Activated CD4-positive, alpha-beta T cell treated with anti-CD3 and anti-CD28 coated beads, Interleukin-2, amount 50 U/mL, for 16 hours (primary cell): ENCODE measurements at places on chromosomes 16 and 17.

- DNase-seq: no peak
Observed at GRCh38 chr16:87924041-87924810, 12.1 kb downstream of the CA5A start.

DNA sequence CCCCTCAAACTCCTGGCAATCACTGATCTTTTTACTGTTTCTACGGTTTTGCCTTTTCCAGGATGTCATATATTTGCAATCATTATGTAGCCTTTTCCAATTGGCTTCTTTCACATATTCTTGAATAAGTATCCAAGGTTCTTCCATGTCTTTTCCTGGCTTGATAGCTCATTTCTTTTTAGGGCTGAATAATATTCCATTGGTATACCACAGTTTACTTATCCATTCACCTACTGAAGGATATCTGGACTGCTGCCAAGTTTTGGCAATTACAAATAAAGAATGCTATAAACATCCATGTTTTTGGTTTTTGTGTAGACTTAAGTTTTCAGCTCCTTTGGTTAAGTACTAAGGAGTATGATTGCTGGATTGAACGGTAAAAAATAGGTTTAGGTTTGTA, 16.0 kb downstream of the GPATCH8 start:
- no peak for DNase-seq

GRCh38 chr17:77594416-77595209, 363.9 kb upstream of the TNRC6C start:
- DNase-seq: peak; percentile 41

DNA sequence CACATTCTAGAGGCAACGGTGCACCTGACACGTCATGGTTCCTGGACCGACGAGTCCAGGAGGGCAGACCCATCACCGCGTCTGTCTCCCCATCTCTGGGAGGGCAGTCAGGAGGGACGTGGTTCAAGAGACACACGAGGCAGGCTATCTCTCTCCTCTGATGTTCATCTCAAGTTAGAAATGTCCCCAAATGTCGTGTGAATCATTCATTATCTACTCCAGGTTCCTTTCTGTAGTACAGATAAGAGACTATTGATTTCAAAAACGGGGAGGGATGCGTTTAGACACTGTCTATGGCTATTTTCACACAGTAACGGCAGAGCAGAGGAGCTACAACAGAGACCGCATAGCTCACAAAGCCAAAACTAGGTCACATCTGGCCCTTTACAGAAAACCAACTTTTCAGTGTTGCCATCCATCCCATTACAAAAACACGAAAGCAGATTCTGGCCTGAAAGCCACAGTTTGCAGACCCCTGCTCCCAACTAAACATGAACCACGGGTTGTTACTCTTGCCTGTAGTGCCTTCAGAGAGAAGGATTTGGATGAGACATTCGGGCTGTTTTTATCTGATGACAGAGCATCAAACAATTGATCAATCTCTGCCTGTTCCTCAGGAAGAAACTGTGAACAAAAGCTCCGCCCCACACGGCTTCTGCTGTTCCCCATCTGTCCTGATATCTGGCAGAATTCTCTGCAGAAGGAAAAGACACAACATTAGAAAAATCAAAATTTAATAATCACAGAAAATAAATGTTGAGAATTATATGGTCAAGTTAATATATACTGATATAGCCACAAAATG, 6.8 kb downstream of the MEAK7 start:
- DNase-seq: no peak

DNA sequence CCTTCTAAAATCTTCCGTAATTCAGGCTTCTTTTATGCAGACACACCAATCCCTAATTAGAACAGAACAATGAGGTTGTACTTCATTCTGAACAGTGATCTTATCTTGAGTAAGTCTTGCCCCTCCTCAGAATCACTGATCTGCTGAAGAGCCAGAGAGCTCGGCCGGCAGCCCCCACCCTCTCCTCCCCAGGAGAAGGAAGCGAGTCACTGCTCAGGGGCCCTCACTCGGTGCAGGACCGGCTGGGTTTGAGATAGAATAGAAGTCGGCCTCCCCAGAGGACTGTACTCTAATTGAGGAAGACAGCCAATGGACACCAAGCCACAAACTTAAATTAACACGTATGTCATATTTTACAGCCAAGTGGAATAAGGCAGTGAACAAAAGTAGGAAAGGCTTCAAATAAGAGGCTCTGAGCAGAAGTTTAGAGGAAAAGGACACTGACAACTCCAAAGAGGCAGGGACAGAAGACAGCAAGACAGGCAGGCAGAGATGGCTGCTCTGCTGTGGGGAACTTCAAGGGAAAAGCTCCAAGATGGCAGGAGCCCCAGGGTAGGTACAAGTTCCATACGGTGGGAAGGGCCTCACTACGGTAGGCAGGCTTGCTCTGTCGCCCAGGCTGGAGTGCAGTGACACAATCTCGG, 18.6 kb downstream of the CREBBP start:
- DNase-seq: no peak

DNA sequence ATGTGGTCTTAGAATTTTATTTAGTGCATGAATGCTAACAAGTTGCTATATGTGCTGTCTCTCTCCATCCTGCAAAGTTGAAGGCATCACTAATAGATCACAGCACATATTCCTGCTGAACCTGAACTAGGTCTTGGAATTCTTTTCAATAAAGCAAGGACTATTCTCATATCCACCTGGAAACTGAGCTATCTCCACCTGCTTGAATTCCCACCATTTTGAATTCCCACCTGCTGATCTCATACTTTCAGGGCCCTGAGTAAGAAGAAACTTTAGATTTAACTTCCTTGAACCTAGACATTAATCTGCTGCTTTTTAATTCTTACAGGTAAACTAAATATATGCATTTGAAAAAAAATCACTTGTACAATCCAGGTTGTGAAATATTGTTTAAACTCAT, 445.3 kb upstream of the CCL2 start:
- DNase-seq: no peak

DNA sequence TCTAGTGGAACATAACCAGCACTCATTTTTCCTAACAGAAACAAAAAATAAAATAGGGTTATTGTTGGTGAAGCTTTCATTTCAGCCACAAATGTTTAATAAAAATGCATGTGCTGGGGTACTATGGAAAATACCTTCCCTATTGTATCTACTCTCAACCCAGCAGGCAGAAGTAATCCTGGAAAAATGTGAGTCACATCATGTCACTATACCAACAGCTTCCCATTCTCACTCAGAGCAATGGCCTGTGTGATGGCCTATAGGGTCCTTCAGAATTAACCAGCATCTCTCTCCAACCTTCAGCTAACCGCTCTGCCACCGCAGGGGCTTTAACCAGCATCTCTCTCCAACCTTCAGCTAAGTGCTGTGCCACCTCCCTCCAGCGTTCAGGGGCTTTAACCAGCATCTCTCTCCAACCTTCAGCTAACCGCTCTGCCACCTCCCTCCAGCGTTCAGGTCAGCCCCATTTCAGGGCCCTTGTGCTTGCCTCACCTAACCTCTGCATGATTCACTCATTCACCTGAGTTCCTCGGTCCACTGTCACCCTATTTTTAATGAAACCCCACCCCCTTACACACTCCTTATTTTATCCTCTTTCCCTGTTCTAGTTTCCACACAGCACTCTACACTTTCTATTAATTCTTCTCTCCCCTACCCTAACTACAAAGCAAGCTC, 34.0 kb downstream of the UBE2G1 start:
- DNase-seq: no peak

- DNase-seq: no peak
Observed at GRCh38 chr17:49290690-49291359, 60.2 kb upstream of the PHOSPHO1 start.

DNA sequence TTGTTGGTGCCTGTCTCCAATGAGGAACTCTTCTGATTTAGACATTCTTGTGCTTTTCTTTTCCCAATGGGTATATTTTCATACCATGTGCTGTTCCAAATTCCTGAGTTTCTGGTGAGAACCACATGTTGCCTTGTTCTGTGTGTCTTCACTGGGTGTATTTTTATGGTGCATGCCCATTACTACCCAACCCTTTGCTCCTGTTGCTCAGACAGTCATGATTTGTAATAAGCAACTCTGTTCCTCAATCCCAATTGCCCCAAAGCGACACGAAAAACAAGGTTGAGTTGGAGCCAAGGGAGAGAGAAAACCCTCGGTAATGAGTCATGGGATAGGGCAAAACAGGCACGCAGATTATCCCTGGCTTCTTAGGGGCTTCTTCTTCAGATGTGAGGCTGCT, 101.8 kb downstream of the ABCA8 start:
- no peak for DNase-seq

- DNase-seq: no peak
Observed at GRCh38 chr17:46917041-46917440, 5.9 kb upstream of the GOSR2 start.

- DNase-seq: no peak
Observed at GRCh38 chr17:4782652-4783051, 3.5 kb downstream of the VMO1 start.

- DNase-seq: no peak
Observed at GRCh38 chr16:87483481-87483880, 9.3 kb downstream of the ZCCHC14 start.

- DNase-seq: no peak
Observed at GRCh38 chr17:61809816-61810392, 53.4 kb downstream of the BRIP1 start.

- no peak for DNase-seq
Observed at GRCh38 chr17:82112181-82112913, 14.3 kb upstream of the FASN start.

DNA sequence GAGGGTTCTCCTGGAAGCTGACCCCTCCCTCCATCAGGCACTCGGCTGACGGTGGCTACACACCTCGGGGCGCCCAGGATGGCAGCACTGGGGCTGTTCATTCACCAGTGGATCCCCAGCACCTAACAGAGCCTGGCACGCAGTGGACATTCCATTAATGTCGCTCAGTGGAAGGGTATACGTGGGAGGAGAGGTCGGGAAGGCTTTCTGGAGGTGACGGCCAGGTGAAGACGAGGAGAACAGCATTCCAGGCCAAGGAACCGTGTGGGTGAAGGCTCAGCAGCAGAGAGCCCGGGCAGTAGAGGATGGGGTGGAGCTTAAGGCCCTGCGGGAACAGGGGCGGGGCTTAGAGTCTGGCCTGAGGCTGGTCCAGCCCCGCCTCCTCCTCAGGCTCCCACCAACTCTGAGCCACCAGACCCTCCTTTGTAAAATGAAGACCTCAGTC, 2.5 kb upstream of the HS3ST6 start:
- no peak for DNase-seq

DNA sequence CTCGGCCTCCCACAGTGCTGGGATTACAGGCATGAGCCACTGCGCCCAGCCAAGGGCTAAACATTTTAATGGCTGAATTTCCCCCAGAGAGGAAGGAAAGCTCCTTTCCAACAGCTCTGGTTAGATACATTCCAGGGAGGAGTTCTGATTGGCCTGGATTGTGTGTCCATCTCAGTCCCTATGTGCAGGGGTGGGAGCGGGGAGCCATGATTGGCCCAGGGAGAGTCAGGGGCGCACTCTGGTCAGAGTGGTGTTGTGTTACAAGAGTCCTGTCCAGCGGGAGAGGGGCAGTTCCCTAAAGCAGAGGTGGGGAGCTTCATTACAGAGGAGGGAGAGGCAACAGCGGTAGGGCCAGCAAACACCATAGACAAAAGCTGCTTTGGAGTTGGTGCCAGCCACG, 75.0 kb downstream of the RAP1GAP2 start:
- DNase-seq: no peak

DNA sequence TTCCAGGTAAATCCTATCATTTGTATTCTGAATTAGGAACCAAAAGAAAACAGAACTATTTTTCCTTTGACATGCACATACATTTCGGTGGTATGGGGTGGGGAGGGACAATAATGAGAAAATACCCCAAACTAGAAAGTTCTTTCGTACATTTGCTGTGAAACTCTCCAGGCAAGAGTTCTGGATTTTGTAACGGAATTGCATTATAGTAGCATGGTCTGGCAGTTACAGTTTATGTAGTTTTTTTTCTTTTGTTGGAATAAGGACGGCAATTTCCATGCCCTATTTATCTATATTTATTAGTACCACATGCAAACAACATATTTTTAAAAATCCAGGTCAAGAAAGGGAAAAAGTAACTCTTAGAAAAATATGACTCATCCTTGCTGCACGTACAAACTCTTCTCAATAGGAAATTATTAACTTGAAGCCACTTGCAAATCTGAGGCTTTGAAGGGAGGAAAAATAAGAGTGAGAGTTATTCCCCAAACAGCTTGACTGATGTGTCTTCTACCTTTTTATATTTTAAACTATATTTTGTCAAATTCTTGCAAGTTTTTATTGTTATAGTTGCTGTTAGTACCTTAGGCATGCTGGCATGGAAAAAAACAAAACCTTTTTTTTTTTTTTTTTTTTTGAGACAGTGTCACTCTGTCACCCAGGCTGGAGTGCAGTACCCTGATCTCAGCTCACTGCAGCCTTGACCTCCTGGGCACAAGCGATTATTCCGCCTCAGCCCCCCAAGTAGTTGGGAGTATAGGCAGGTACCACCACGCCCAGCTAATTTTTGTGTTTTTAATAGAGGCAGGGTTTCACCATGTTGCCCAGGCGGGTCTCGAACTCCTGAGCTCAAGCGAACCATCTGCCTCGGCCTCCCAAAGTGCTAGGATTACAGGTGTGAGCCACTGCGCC, 69.3 kb downstream of the WWP2 start:
- no peak for DNase-seq

DNA sequence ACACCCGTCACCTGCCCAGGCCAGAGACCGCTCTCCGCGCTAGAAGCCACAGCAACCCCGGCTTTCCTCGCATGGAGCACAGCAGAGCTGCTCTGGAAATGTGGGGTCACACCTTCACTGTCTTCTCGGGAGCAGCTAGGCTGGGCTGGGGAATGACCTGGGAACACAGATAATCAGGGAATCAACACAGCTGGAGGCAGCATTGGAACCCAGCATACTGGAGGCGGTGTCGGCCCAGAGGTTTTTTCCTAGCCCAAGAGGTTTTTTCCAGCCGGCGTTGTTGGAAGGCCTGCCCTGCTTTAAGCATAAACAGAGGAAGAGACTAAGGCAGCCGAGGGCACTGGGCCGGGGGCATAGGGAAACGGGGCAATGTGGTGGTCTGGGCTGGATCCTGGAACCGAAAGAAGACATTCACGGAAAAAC, 791 bp upstream of the PLD6 start:
- no peak for DNase-seq

DNA sequence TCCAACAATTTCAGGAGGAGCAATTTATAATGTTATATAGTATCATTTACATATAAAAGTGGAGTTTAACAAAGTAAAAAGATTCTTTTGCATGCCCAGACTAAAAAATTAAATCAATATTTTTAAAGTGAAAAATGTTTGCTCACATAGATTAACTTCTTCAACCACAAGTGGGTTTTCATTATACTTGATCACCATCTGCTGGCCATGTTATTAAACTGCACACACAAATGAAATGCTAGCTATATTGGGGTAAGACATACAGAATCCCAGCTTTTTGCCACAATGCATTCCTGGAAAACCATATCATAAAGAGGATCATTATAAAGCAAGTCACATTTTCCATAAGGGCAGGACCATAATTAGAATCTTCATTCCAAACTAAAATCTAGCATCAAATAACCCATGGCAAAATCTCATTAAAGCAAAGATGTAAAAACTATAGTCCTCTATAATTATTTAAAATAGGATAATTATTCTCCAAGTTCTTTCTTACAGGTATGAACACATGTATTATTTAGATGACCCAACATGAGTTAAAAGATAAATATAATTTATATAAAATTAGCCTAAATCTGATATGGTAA, 26.3 kb downstream of the CEP112 start:
- peak; percentile 48 for DNase-seq
